ENCODE measurements at places on chromosomes 1 and 21. TPM values are rescaled to one million over a fixed set of nuclear protein-coding genes. Genes with fewer than 3 reads are reported as not detected.

GRCh38 chr1:229155472-229155871, 115.4 kb upstream of the RAB4A start:
- no peak for DNase-seq

DNA sequence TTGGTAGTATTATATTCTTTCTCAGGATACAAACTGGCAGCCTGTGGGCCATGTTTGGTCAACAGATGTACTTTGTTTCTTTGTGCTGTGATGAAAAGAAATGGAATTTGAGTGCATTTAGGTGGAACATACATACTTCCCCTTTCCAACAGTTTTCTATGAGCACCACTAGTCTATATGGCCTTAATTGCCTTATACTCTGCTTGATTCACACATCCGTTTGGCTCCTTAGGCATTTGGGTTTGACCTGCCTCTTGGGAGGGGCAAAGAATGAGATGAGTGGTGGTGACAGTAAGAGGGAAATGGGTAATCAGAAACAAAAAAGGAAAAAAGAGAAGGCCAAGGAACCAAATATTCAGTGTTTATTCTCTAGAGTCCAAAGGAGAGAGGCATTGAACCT, 17.0 kb downstream of the CFAP126 start:
- no peak for DNase-seq

DNA sequence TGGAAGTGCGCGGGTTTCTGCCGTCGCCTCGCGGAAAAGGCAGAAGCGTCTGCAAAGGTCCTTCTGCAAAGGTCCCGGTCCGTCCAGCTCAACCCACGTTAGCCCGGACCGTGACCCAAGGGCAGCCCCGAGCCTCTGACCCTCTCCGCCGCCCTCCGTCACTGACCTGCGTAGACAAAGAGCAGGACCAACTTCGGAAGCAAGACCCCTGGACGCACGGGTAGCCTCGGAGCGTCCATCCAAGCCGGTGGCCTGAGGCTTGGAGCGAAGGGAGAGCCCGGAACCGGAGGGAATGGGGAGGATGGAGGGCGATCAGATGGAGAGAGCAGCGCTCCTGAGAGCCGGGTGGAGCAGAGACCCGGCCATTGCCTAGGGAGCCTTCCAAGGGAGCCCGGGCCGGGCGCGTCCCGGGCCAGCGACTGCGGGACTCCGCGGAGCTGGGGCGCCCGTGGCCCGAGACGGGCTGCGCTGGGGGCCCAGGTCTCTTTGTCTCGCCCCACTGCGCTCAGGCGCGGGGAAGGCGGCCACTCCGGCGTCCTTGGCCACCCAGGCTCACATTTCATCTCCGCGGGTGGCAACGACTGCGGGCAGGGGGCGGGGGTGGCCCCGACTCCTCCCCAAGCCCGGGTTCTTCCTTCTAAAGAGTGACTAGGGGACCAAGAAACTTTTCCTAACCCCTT, at the start of gene CYYR1:
Gene CYYR1, minus strand, starts transcription at position 585 of the 680 bp plus-strand sequence. Its CDS starts 346 bp downstream, at position 239.
- DNase-seq: no peak

- DNase-seq: no peak
These were observed 13.9 kb downstream of the ATF3 start for GRCh38 chr1:212622467-212622866.

EFNA1 gene
- total RNA-seq: not detected

DNA sequence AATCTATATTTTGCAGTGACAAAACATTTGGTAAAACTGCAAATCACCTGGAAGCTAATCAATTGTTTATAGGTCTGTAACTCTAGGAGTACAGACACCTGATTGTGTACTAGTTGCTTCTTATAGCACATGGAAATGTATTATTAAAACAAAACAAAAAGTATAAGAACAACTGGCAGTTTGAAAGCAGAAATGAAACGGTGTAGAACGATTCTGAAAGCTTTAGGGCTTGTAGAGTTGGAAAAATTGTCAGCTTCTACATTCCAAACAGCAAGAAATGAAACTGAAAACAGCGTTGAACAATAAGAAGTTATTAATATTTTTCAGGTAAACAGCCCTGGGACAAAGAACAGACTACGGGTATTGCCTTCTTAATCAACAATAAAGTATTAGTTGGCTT, 273.3 kb downstream of the OLFM3 start:
- DNase-seq: no peak

HPDL gene
- total RNA-seq: 54.6 TPM
